ENCODE measurements at places on chromosomes 6 and 20.

GRCh38 chr20:39298121-39298520 lies 336.0 kb downstream of the DHX35 start:
- DNase-seq: no peak

DNA sequence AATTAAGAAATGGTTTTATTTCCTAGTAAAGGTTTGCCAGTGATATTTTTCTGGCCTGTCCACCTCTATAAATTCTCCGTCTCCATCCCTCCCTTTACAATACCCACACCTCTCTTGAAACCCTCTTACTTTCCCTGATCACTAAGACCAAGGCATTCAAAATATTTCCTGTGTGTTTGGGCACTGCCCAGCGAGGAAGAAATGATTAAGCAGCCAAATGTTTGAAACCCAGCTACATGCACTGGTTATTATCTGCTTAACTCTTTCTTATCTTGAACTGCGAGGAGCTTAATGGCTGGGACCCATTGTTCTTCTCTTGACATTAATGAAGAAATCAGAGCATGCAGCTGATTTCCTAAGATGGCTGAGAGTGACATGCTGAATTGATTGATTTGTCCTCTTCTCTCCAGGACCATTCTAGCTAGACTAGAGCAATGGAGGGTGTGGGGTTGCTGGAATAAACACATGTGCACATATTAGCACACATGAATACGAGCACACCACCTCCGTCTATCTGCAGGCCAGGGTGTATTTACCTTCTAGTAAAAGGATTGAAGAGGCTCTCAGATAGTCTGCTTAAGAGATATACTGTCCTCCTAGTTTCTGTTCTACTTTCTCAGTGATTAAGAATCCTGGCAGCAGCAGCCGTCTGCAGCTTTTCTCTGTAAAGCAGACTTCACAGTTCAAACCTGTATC lies 46.1 kb upstream of the PRDM1 start:
- DNase-seq: no peak

- no peak for DNase-seq
Observed at GRCh38 chr6:73586416-73586974, 65.7 kb upstream of the EEF1A1 start.

- DNase-seq: no peak
Observed at GRCh38 chr20:36541768-36542488, 609 bp downstream of the MYL9 start.

DNA sequence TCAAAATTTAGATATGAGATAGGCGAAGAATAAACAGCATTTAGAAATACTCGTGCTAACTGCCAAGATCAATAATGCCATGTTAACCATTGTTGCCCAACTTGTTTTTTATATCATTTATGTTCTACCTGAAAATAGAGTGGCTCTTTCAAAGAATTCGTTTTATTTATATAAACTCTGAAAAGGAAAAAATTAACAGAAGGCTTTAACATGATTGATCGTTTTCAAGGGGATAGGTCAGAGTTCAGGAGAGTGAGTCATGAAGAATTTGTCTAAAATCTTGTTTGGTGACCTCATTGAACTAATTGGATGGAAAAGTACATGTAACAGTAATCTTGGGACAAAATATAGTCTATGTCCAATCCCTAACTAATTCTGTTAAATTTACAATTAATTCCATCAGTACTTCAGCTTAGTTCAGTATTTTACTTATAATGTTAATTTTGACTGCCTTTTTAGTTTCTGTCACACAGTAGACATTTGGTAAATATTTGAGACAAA lies 11.1 kb upstream of the ELOVL2 start:
- DNase-seq: no peak

- DNase-seq: no peak
Observed at GRCh38 chr20:37898233-37899104, 4.5 kb upstream of the VSTM2L start.

- DNase-seq: no peak
Observed at GRCh38 chr6:106637717-106638341, 8.5 kb downstream of the QRSL1 start.

DNA sequence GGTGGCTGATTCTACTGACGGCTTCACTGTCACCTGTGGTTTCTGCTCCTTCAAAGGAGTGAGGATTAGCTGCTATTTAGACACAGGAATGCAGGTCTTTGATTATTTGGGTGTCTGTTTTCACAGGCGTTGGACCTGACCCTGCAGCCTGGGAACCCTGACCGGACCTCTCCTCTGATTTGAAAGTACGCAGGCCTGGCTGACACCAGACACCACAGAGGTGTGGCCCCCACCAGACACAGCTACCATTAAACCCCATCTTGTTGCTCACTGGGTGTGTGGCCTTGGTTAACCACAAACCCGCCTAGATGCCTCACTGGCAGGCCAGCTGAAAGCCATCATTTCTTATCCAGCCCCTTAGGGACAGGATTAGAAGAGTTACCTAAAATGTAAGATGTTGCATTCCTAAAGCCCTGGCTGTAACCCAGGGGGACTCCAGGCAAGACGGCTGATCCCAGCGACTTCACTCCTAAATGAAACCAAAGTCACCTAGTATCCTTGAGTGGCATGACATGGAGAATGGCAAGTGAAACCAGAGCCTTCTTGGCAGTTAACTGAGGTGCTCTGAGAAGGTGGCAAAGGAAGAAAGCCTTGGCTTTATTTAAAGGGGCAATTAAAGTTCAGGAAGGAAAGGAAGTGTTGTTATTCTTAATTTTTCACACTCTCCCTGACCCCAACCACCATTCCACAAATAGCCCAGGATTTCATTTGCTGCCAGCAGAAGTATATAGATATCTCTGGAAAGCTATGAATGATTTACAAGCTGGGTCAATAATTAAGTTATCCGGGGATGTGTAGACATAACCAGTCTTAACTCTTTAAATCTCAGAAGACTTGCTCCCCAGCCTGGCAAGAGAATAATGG lies 169.9 kb downstream of the QRSL1 start:
- no peak for DNase-seq

DNA sequence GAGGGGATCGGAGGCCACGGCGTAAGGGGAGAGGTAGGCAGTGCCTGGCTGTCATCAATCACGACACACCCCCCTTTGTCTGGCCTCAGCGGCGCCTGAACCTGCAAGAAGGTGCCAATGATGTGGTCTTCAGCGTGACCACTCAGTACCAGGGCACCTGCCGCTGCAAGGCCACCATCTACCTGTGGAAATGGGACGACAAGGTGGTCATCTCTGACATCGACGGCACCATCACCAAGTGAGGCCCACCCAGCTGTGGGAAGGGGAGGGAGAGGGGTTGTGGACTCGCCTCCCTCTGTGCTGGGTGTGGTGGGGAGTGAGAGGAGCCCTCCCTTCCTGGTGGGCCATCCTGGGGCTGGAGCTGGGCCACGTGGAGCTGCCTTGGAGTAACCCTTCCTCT lies 9.7 kb downstream of the EMILIN3 start:
- no peak for DNase-seq

DNA sequence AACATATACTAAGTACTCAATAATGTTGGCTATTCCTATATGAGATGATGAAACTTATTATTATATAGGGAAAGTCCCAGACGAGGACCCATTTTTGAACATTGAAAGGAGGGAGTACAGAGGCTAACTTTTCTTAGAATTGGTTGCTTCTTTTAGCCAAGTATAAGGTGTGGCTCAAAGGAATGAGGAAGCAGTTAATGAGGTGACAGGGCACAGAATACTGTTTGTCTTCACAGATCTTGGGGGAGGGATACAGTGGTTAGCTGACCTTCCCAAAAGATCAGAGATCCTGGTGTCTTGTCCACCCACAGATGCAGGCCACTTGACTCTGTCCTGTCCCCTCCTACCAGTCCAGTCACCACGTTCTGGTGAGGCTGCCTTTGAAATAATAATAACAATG lies 67.8 kb upstream of the EPB41L1 start:
- no peak for DNase-seq

DNA sequence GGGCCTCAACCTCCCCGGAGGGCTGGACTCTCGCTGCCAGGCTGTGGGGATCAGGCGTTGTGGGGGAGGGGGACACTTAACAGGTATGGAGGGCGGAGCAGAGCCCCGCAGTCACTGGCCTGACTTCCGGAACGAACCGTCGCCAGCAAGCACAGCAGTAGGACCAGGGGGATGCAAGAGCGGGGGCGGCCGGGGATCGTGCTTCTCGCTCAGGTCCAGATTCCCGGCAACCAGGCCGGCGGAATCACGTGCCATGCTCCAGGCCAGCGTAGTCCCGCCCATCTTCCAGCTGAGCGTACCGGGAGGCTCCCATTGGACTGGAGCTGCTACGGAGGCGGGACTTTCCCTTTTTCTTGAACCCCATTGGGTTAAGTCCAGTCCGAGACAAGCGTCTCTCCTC lies 10.0 kb upstream of the POU5F1 start:
- peak; percentile 51 for DNase-seq
